Stimulated activated CD4-positive, alpha-beta T cell treated with anti-CD3 and anti-CD28 coated beads, Interleukin-4, amount 100 ng/mL, for 48 hours (primary cell): ENCODE measurements at places on chromosomes 3 and 15.

GRCh38 chr3:32780735-32781210 lies 37.0 kb upstream of the TRIM71 start:
- DNase-seq = no peak

- DNase-seq = no peak
Measured at GRCh38 chr15:73630921-73631362, 2.2 kb downstream of the NPTN start.

GRCh38 chr3:72791161-72791560 lies 57.1 kb downstream of the SHQ1 start:
- no peak for DNase-seq

- no peak for DNase-seq
Measured at GRCh38 chr3:110710603-110711002, 361.0 kb upstream of the NECTIN3 start.

DNA sequence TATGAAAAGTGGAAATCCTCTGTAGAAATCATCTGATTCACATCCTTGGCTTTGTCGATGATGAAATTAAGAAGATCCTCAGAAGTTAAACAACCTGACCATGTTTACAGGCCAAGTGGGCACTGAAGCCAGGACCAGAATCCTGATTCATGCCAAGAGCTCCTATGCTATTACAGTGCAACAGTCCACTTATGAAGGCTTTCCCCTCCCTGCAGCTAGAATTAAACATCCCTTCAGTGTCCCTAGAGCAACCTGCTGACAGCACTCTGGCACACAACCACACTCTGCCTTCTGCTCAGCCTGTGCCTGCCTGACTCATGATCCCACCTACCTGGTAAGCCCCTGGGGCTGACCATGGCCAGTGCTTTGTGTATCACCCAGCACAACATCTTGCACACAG lies 33.8 kb downstream of the TXNRD3 start:
- DNase-seq = no peak

GRCh38 chr3:153099131-153099530 lies 62.9 kb upstream of the RAP2B start:
- no peak for DNase-seq

- no peak for DNase-seq
Measured at GRCh38 chr3:81911221-81911620, 149.8 kb upstream of the GBE1 start.

GRCh38 chr3:117606866-117607265 lies 897.3 kb downstream of the TUSC7 start:
- DNase-seq = no peak

DNA sequence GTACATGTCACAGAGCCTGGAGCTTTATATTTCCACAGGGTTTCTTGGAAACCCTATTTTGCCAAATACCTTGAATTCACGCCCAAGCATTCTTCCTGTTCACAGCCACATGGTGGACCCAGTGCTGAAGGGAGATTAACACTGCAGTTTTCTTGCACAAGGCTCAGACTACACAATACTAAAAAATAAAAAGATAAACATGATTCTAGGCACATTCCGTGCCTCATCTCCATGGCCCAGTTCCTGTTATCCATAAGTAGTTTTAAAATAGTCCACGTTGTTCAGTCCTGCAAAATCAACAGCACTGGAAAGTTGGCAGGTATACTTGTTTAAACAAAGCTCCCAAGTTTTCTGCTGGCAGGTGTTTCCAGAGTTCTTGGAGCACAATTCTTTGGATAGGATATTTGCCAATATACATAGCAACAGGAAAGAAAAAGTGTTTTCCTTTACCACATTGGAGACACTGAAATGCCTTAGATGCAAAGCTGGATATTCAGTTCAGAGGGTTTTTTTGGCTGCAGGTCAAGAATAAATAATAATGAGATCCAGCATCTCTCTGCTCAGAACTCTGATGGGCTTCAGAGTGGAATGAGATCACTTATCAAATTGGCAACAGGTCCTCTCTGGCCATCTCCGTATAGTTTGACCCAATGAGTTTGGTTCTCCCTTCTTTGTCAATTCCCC lies 88.1 kb upstream of the TGFBR2 start:
- no peak for DNase-seq

GRCh38 chr3:185381320-185382058 lies 18.6 kb downstream of the MAP3K13 start:
- no peak for DNase-seq

GRCh38 chr3:116512281-116512680 lies 67.0 kb upstream of the LSAMP start:
- DNase-seq = no peak

DNA sequence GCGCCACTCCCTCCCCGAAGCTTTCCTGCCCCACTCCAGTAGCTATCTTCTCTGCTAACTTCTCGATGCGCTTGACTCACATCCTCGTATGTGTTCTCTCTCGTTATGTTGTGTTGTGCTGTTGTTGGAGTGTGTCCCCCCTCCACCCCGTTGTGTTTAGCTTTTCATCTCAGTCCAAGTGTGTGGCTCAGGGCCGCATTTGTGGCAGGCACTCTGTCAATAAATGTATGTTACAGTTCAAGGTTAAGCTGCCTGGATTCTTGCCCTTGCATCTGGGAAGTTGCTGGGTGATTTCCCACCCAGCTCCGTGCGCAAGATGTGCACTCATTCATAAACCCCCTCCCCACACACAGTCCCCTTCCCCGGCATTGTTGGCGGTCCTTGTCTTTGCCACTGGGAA lies 71.9 kb downstream of the PGPEP1L start:
- DNase-seq = no peak

DNA sequence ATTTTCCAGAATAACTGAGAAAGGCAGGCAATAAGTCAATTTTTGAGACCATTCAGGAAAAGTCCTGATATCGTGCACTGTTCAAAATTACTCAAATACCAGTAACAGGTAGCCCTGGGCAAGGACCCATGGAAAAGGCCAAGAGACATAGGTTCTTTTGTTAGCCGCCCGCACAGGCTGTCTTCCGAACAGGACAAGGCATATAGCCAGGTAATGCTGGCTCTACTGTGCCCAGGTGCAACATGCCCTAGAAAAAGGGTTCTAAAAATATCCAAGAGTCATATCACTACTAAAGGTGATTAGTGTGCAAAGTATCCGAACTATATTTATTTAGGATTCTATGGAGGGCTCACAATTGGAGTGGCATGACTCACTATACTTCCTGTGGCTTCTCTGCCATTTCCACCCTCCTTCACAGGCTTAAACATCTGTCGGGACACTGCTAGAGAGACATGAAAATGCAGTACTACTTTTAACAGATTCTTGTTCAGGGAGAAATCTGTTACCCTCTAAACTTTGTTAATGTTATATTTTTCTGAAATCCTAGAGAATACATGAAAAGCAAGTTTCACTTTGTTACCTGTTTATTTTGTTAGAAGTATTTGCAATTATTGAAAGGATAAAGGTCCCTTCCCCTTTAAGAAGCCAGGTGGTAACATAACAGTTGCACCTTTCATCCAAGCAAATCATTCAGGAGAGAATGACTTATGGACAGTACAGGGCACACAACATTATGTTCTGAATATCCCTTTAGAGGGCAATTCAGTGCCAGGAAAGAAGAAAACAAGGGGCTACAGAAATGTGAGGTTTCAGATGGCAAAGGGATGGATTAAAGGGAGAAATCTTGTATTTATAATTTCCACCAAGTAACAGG lies 293.3 kb upstream of the THBS1 start:
- no peak for DNase-seq

- DNase-seq = no peak
Measured at GRCh38 chr3:31882431-31882830, 98.6 kb downstream of the OSBPL10 start.

DNA sequence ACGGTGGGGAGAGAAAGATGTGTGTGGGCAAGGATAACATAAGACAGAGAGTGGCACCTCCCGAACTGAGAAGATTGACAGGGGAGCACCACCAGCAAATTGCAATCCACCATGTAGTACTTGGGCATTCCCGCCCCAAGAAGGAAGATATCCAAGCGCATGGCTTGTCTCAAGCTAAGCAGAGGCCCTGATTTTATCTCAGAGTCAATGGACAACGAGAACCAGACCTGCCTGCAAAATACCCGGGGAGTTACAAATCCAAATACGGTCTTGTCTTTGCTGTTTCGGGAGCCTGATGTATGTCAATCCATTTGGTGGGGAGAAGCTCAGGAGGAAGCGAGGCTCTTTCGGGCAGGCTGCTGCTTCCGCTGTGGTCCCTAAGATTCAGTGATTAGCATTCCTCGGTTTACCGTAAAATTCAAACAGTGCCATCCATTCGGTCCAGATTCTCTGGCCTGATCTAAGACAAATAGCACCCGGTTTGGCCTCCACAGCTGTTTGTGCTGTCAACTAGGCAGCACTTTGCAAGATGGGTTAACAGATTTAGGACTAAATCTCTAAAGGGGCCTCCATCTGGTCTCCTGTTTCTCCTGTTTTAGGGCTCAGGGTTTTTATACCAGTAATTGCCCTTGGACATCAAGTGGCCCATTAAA lies 97.7 kb upstream of the WNT5A start:
- no peak for DNase-seq

DNA sequence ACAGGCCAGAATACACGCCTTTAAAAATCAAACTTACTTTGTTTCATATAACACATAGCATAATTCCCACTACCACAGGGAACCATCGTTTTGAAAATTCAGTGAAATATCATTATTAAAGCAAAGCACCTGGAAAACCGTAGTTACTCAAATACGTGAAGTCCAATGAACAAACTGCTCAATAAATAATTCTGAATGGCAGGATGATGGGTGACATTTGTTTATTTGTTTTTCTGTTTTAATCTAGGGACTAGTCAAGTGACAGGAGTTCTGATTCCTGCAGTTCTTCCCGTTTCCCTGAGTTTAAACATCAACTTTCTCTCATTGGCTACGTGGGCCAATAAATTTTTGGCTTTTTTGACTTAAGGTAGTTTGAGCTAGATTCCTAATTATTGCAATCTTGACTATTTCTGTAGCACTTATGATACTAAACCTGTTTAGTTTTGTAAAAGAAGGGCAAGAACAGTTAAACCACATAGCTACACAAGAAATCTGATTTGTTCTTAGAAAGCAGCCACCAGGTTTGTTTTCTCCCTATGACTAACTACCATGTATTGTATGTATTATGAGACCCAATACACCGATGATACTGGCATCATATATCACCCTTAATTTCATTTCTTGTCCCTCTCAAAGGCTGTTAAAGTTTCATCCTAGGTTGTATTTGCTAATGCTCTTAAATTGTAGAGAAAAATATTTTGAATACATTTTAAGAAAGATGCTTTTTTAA lies 411.2 kb downstream of the SHQ1 start:
- DNase-seq = no peak

- peak; percentile 46 for DNase-seq
Measured at GRCh38 chr3:13479332-13479581, 849 bp upstream of the HDAC11 start.

DNA sequence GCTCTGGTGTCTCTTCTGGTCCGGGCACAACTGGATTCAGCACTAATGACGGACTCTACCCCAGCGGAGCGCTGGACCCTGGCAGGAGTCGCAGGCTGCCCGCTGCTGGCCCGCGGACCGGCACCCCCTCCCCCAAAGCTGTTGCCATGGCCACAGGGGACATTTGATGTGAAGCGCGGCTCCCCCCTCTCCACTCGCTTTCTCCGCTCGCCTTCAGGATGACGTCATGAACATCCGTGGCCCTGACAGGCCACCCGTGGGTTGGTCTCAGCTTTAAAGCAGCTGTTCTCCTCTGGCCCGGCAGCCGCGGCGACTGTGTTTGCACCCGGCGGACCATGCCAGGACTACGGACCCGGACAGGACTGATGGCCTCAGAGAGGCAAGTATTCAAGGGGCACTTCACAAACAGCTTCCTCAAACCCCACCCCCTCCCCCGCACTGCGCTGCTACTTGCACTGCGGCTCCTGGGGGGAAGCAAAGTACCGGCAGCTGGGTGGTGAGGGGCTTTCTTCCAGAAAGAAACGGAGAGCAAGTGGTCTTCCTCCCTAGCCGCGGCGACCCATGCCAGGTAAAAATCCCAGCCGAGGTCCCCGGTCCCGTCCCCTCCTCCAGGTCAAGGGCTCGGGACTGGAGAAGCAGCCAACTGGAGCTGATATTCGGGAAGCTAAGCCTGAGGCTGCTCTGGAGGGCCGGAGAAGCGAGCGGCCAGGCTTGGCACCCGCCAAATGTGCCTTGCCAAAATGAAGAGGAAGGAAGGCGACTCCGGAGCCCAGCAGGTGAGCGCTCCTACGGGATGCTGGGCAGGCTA lies 16.6 kb upstream of the AEN start:
- DNase-seq = no peak

GRCh38 chr3:53944028-53944427 lies 52.4 kb upstream of the SELENOK start:
- no peak for DNase-seq

DNA sequence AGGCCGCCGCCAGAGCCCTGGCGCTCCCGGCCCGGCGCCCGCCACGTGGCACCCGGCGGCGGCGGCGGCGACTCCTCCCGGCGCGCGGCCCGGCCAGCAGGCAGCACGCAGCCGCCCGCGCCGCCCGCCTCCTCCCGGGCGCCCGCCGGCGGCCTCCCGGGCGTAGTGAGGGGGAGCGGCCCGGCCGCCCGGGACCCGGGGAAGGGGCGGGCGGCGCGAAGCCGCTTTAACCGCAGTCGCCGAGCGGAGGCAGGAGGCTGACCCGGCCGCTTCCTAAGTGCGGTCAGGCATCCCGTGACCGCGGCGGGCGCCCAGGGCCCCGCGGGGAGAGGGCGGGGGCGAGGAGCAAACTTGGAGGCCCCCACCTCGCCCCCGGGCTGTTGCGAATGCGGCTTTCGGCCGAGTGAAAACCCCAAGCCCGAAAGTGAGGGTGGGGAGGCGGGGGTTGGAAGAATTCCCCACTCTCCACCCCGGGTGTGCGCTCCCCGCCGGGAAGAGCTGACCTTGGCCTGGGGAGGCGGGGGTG lies 1.7 kb upstream of the HES1 start:
- DNase-seq = no peak

- DNase-seq = peak; percentile 0
Measured at GRCh38 chr3:74267588-74268184, 346.8 kb downstream of the CNTN3 start.

GRCh38 chr15:73190189-73190601 lies 137.9 kb downstream of the NEO1 start:
- DNase-seq = no peak

DNA sequence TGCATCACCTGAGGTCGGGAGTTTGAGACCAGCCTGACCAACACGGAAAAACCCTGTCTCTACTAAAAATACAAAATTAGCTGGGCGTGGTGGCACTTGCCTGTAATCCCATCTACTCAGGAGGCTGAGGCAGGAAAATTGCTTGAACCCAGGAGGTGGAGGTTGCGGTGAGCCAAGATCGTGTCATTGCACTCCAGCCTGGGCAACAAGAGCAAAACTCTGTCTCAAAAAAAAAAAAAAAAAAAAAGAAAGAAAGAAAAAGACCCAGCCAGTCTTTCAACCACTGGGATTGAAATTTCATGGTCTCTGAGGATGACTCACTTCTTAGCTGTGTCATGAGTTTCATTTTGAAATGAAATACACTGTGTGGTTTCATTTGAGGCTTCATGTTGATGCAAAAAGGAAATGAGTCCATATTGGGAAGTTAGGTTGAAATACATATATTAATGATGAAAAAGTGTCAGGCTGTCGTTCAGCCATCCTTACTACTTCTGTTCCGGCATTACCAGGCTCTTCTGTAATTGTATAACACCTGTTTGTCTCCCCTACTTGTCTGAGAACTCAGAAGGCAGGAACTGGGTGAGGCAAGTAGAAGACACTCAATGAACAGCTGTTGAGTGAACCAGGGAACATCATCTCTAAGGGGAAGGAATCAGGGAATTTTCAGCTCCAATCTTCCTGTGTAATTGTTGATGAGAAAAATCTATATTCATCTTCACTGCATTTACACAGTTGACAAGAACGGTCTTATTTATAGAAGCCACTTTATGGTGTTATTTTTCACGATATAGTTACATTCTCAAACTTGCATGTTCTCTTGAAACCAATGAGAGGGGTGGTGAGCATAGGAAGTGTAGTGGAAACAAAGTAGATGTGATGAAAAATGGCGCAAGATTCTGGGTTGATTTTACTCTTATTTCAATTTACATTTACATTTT lies 87.4 kb downstream of the NFKBIZ start:
- DNase-seq = no peak
